ENCODE measurements at places on chromosomes 4 and X. TPM values are rescaled to one million over a fixed set of nuclear protein-coding genes. Genes with fewer than 3 reads are reported as not detected.

FAM149A gene
- total RNA-seq, result 0.52 TPM

PAGE2B gene
- 0.52 TPM for total RNA-seq

DNA sequence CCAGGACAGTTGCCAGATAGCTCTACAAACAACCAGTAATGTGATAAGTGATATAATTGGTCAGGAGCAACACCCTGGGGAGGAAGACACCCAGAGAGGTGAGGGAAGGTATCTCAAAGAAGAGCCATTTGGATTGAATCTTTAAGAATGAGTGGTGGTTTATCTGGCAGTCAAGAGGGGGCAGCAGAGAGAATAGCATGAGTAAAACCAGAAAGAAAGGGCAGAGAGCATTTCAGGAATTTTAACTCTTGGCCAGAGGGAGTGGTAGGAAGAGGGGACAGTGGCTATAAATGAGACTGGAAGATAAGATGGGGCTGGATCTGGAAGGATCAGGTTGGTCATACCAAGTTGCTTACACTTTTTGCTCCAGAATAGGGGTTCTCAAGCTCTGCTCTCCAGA, 5.9 kb upstream of the SEPTIN6 start:
- no peak overlapping the region for H3K27ac ChIP-seq
- DNase-seq, result no peak
- no peaks in the 10 kb centered on the region for H3K27me3 ChIP-seq
- H3K4me3 ChIP-seq, result no peak overlapping the region
- H3K36me3 ChIP-seq, result no peaks in the 10 kb centered on the region

DNA sequence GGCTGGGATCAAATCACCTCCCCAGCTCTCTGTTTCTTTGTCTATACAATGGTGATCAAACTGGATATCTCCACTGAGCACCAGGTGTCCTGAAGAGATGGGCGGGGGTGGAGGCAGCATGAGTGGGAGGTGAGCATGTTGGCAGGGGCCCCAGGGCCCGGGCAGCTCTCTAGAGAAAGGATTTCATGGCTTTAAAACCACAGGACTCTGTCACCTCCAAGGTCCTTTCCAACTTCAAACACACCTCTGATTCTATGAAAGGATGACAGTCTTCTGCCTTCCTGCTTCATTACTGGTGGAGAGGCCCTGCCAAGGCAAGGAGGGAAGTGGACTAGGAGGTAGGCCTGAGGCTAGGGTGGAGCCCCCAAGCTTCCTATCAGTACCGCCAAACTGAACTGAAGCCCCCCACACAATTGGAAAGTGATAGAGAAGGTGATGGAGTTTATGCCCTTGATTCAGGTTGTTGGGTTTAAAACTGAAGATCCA, 38.6 kb downstream of the TRIM2 start:
- H3K4me3 ChIP-seq, result no peak overlapping the region
- no peak overlapping the region for H3K27ac ChIP-seq
- peaks cover 2% of the 10 kb centered on the region for H3K4me1 ChIP-seq
- DNase-seq, result no peak

- no peak for DNase-seq
- no peaks in the 10 kb centered on the region for H3K4me1 ChIP-seq
- no peak overlapping the region for H3K27ac ChIP-seq
- no peak overlapping the region for H3K4me3 ChIP-seq
These were observed 48.6 kb downstream of the CDS1 start for GRCh38 chr4:84631573-84631972.

- H3K27me3 ChIP-seq, result no peaks in the 10 kb centered on the region
- H3K36me3 ChIP-seq, result peaks cover 38% of the 10 kb centered on the region
- no peak overlapping the region for H3K4me3 ChIP-seq
- no peak overlapping the region for H3K27ac ChIP-seq
- no peak for DNase-seq
These were observed 67.9 kb downstream of the RBPJ start for GRCh38 chr4:26388671-26389070.

Measured in activated naive CD8-positive, alpha-beta T cell treated with anti-CD3 and anti-CD28 coated beads for 36 hours (primary cell).